Amygdala (tissue), 56 donors: ENCODE measurements at places on chromosomes 7 and 10.

DNA sequence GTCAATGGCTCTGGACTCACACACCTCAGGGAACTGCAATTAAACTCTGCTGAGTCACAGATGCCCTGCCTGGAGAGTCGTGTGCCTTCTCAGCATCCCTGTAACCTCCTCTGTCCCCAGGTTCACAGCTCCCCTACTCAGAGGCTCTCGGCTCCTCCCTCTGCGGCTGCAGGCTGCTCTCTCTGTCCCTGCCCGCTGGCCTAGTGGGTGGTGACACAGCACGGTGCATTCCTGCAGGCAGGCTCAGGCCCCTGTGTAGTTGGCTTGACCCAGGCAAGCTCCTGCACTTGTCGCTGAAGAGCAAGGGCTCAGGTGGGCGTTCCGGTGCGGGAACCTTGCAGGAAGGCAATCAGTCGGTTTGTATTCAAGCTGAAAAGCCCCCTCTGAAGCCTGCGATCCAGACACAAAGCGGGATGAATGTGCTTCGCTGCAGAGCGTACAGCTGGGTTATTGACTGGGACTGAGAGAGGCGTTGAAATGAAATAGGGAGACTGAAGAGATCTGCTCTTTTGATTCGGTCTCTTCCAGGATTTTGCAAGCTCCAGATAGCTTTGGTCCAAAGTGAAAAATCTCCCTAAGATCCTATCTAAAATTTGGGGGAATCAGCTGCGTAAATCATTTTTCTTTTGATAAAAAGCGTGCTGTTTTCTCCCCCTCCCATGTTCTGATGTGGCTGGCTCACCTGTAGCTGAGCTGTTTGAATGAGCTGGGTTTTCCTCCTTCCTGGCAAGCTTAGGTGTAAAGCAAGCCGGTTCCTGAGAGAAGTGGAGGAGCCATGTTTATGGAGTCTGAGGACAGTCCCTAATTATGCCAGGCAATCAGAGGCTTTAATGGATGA, 208.7 kb upstream of the PHYHIPL start:
- peak; percentile 69 for DNase-seq

DNA sequence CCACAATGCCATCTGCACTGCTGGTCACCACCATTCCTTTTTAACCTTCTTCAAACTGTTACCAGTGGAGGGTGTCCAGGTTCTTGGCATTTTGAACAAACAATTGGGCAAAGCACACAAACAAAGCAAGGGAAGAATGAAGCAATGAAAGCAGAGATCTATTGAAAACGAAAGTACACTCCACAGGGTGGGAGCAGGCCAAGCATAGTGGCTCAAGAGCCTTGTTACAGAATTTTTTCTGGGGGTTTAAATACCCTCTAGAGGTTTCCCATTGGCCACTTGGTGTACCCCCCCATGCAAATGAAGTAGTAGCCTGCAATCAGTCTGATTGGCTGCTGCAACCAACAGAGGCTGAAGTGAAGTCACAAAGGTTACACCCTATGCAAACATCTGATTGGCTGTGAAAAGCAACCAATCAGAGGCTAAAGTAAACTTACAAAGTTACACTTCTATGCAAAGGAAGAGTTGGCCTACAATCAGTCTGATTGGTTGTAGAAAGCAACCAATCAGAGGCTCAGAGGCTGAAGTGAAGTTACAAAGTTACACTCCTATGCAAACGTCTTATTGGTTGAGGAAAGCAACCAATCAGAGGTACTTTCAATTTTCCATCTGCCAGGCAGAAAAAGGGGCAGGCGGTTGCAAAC, 103.2 kb upstream of the WAC start:
- no peak for DNase-seq

- no peak for DNase-seq
These were observed 852 bp downstream of the FOXI2 start for GRCh38 chr10:127737563-127738511.

- no peak for DNase-seq
These were observed 805 bp upstream of the HMX3 start for GRCh38 chr10:123134915-123135414.

GRCh38 chr7:40516376-40516775, 381.6 kb downstream of the SUGCT start:
- DNase-seq, result no peak

DNA sequence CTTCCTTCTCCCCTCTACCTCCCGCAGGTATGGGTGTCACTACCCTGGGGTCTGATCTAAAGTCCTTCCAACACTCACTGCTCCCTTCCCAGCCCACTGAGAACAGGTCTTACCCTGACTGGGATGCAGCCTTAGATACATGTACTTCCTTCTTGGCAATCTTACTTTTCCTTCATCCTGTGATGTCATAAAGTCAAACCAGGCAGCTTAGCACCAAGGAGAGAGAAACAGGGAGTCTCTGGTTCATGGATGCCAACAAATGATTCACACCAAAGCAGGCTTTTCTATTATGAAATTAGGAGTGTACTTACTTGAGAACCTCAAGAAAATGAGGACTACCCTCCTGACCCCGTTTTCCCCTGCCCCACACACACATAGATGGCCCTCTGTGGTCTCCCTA, 111.0 kb upstream of the KMT2E start:
- DNase-seq, result no peak

GRCh38 chr7:7438851-7439250, 96.8 kb downstream of the COL28A1 start:
- DNase-seq, result no peak

GRCh38 chr10:85316276-85316675, 987.9 kb downstream of the CCSER2 start:
- DNase-seq, result no peak

- DNase-seq, result no peak
These were observed 88.1 kb downstream of the VOPP1 start for GRCh38 chr7:55484241-55484640.

- no peak for DNase-seq
These were observed 124.9 kb downstream of the CSTF2T start for GRCh38 chr10:51574248-51575048.

DNA sequence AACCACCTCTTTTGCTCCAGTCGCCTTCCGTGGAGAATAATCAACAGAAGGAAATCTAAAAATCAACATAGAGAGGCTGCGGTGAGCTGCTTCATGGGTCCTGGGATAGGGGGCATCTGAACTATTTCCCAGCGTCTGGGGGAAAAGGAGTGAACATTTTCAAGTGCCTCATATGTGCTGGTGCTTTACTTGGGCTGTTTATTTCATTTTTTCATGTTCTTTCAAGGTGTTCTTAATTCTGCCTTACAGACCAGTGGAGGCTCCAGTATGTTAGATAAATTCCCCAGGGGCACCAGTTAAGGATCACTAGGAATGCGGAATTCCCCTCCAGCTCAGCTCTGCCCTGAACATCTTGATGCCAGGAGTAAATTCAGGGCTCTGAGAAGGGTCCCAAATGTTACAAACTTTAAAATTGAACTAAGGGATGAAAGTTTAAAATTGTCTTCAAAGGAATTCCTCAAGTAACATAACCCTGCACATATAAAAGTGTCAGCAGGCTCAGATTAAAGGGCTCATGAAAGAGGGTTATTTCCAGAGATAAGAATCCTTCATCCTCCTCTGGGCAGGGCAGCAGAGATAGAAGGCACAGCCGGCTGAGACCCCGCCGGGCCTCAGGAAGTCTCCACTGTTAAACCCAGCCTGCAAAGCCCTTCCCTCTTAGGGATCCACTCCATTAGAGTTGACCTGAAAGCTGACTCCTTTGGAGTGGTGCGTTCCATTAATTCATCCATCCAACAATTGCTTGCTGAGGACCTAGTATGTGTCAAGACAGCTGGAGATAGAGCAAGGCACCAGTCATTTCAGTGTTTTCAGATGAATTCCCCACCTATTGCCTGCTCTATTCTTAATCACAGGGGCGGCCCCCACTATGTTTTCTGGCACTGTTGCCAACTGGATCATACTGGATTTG, 345.8 kb downstream of the KCNMA1 start:
- no peak for DNase-seq

- DNase-seq, result no peak
These were observed 3.1 kb downstream of the ABLIM1 start for GRCh38 chr10:114654822-114655575.

DNA sequence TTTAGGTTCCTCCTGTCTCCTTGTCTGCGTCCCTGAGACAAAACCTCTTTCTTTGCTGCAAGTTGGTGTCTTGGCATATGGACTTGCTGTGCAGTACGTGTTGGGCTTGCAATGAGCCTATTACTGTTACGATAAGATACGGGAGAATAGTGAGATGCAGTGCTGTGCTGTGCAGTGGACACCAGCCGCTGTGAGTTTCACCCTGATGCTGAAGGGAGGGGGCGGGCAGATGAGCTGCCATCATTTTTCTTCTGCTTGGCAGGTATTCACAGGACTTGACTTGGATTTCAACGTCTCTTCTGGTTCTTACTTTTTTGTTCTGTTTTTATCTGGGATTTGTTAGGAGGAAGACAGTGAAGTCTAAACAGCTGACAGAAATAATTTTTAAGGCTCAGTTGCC, 257.1 kb upstream of the PITRM1 start:
- no peak for DNase-seq

DNA sequence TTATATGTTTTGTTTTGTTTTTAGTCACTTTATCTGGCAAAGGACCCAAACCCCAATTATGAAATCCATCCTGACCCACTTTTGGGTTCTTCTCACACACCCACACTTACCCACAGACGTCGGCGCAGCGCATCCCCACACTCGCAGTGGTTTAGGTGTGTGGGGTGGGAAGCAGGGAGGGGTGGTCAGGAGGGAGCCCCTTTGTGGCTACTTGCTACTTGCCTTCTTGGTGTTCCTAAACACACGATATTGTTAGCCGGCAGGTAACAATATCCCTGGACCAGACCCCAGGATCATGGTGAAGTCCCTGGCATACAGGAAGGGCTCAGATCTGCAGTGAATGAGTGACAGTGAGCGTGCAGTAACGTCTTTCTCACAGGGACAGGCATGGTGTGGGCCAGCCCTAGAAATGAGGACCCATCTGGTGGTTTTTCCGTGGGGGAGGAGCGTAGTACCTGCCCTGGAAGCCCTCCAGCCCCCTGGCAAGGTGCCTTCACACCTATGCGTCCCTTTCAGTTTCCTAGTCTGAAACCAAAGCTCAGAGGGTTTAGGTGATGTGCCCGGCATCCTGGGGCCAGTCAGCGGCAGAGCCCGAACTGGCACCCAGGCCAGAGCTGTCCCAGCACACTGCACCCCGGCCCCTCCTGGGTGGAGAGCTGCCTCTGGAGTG, 4.4 kb downstream of the SPOCK2 start:
- DNase-seq, result no peak

DNA sequence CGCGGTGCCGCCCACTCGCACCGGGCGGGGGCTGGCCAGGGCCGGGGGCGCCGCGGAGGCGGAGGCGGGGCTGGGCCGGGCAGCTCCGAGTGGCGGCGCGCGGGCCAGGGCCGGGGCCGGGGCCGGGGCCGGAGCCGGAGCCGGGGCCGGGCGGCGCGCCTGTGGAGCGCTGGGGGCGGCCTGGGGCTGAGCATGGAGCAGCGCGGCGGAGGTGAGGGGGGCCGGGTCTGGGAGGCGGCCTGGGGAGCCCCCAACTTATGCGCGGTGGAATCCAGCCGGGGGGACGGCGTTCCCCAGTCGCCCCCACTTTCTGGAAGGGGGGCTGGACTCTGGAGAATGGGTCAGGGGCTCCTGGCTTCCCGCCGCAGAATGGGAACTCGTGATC, at the start of gene LZTS2:
Gene LZTS2, plus strand, starts transcription at position 67 of the 385 bp plus-strand sequence. CDS start 2,731 bp downstream, outside the sequence.
- DNase-seq, result no peak

DNA sequence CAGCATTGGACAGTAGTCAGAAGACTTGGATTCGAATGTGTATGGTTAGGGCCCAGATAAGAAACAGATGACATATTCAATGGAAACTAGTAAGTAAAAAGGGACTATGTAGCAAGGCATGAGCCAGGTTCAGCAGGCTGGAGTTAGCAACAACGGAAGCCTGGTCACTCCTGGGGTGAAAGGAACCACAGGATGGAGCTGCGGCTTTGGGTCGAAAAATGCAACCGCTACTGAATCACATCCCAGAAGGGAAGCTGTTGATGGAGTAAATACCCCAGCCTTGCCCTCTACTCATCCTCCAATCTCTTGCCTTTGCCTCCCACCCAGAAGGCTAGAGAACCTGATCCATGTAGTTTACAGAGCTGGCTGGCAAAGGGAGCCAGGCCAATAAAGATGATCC, 37.5 kb upstream of the EGR2 start:
- no peak for DNase-seq

GRCh38 chr7:107394276-107394675, 75.6 kb upstream of the GPR22 start:
- no peak for DNase-seq

GRCh38 chr10:44981172-44982113, 2.8 kb upstream of the DEPP1 start:
- DNase-seq, result no peak

- no peak for DNase-seq
These were observed 22.9 kb downstream of the CDK6 start for GRCh38 chr7:92813390-92814024.

DNA sequence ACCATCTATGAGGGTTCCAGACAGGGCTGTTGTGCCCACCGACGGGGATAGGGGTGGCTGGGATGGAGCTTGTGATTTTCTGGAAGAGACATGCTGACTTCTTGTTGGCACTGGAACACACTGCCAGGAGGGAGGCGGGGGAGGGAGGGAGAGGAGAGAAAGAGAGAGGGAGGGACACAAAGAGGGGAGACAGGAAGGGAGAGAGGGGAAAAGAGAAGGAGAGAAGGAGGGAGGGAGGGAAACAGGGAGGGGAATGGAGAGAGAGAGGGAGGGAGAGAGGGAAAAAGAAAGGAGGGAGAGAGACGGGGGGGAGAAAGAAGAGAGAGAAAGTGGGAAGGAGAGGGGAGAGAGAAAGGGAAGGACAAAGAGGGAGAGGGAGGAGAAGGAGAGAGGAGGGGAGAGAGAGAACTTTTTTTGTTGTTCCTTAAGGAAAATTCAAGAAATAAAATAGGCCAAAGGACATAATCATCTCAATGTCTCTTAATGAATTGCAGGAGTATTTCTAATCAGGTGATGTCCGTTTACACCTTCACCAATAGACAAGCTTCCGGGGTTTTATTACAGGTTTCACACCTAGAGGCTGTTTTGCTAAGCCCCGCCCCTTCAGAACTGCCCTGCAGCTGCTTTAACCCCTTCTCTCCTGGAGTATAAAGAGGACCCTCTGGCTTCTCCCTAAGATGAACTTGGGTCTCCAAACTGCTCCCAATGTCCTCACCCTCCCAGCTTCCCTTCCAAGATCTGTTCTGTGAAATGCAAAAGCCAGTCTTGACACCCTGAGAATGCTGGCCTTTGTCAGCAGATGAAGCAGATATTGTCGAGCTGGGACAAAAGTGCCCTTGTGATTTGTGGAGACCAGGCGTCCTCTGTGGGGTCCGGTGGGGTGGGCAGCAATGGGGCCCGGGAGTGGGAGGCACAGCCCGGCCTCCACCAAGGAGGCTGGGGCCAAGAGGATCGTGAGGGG, 82.0 kb upstream of the GTF2IRD1 start:
- peak; percentile 67 for DNase-seq

GRCh38 chr10:80878330-80878729, 340.6 kb downstream of the SH2D4B start:
- no peak for DNase-seq

DNA sequence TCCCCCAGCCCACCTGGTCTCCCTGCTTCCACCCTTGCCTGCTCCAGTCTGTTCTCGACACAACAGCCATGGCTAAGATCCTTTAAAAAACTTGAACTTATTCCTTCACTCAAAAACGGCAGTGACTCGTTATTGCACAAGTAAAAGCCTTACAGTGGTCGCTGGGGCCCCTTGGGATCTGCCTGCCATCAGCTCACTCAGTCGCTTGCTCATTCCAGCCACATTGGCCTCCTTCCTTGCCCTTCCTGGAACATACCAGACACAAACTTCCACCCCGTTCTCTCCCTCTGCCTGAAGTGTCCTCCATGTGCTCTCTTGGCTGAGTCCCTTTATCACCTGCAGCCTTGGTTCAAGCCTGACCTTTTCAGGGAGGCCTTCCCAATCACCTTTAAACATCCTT, 4.7 kb downstream of the CCNY start:
- DNase-seq, result no peak

- DNase-seq, result no peak
These were observed 12.2 kb downstream of the ARPC1B start for GRCh38 chr7:99386584-99387238.
